ENCODE measurements at places on chromosomes 3 and 15.

DNA sequence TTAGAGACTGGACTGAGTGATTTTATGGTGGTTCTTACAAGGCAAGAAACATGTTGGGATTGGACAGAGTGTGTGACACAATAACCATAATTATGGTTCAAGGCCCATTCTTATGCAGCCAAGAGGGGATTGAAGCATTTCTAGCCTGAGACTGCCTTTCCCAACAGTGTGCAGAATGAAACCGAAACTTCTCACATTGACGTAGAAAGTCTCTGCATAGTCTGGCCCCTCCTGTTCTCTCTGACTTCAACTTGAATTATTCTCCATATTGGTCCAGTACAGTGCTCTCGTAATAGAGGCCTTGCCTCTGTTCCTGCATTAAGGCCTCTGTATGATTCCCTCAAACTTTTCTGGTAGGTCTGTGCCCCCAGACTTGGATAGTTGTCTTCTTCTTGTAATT lies 138.3 kb downstream of the DIPK2A start:
- DNase-seq: no peak

GRCh38 chr3:73601481-73601880 lies 23.3 kb downstream of the PDZRN3 start:
- no peak for DNase-seq

DNA sequence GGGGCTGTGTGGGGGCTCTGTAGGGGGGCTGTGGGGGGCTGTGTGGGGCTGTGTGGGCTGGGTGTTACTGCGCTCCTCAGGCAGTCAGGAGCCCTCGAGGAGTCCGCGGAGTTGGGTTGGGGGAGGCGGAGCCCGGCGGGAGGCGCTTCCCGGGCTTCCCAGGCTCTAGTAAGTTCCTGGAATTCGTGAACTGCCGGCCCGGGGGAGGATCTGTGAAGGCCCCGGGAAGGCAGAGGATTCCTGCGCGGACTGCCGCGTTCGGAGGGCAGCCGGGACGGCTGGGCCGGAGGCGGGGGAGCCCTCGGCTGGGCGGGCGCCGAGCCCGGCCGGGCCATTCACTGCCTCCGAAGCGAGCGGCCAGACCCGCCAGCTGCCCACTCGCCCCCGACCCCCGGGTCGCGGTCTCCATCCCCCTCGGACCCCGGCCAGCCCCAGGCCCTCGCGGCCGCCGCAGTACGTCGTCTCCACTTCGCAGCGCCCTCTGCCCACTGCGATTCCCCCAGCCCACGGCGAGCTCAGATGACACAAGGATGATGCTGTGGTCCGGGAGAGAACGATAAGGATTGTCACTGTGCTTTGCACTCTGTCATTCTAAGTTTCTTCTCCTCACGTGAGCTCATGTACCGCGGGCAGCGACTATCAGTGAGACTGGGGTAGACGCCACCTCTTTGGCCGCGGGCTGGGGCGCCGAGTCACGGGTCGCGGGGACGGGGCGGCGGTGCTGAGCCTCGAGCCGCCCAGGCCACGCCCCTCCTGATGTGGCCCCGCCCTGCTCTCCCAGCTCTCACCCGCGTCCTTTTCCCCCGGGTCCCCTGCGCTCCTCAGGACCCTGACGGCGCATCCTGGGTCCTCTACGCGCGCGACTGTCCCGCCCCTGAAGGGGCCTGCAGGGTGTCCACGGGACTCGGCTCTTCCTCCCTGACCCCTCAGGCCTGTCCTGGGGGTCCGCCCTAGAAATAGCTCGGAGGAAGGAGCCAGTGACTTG lies 65.3 kb downstream of the KLF13 start:
- DNase-seq: no peak

- DNase-seq: no peak
Measured at GRCh38 chr3:58588030-58588614, 10.9 kb upstream of the FAM107A start.

GRCh38 chr15:90402223-90402622 lies 14.2 kb downstream of the IQGAP1 start:
- no peak for DNase-seq

DNA sequence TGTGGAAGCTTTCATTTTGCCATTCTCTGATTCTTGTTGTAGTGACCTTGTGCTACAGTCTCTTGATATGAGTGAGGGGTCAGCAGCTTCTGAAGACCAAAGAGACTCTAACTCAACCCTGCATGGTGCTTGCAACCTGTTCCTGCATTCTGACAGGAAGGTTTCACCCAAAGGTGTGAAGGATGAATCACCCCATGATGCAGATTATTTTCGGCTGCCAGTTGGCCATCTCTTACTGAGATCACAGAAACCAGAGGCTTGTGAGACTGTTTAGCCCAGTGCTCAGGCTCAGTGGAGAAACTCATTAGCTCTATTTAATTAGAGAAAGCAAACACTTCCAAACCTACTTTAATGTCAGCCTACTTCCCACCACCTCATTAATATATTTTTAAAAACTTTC lies 29.2 kb upstream of the TPRG1 start:
- DNase-seq: no peak

DNA sequence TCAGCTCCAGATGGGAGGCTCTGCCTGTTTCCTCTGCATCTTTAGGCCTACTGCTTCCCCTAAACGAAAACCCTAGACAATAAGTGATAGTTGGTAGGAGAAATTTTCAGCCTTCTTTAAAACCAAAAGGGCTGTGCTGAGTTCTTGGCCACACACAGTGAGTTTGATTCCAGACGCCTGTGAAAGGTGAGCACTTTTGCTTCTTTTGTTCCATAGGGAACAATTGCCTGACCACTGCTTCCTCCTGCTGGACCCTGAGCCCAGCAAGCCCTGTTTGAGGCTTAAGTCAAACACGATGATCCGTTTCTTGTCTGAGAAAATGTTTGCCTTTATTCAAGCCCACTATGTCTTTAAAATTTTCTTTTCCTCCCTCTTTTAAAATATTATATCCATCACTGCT lies 493.9 kb downstream of the ZIC1 start:
- DNase-seq: no peak

DNA sequence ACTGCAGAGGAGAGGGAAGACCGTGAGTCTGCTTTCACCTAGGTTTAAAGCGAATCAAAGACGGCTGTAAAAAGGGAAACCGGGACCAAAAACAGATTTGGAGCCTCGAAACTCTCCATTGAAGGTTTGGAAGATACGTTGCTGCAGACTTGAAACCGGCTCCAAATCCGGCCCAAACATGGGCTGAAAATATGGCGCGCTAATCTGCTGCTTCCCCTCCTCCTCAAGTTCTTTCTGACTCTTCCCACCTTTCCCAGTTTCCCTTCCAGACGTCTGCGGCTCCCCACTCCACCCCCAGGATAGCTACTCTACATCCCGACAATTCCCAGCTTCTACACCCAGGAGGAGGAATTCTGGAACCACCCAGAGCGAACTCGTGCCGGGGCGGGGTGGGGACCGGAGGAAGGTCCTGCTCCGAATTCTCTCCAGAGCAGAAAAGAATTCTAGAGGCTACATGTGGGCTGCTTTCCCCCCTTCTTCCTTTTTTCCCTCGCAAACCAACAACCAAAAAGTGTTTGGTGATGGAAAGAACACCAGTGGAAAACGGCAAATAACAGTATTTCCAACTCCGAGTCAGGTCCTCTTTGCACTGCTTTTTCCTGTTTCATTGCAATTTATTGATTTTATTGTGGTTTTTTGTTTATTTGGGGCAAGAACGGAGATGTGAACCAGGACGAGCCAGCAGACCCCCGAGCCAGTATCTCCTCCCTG lies 8.5 kb downstream of the EOMES start:
- no peak for DNase-seq

DNA sequence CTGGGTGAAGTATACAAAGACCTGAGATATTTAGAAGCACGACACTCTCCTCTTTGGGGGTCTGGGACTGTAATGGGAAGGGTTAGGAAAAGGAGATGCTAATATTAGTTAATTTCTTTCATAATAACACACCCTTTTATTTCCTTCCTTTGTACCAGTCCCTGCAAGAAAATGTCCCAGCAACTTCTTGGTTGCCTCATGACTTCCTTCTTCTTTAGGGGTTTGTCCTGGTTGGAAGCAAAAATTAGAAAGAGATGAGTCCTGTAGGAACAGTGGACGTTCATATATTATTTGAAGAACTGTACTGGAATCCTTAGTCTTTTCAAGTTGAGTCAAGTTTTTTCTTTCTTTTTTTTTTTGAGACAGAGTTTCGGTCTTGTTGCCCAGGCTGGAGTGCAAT lies 227.8 kb upstream of the TBL1XR1 start:
- no peak for DNase-seq

DNA sequence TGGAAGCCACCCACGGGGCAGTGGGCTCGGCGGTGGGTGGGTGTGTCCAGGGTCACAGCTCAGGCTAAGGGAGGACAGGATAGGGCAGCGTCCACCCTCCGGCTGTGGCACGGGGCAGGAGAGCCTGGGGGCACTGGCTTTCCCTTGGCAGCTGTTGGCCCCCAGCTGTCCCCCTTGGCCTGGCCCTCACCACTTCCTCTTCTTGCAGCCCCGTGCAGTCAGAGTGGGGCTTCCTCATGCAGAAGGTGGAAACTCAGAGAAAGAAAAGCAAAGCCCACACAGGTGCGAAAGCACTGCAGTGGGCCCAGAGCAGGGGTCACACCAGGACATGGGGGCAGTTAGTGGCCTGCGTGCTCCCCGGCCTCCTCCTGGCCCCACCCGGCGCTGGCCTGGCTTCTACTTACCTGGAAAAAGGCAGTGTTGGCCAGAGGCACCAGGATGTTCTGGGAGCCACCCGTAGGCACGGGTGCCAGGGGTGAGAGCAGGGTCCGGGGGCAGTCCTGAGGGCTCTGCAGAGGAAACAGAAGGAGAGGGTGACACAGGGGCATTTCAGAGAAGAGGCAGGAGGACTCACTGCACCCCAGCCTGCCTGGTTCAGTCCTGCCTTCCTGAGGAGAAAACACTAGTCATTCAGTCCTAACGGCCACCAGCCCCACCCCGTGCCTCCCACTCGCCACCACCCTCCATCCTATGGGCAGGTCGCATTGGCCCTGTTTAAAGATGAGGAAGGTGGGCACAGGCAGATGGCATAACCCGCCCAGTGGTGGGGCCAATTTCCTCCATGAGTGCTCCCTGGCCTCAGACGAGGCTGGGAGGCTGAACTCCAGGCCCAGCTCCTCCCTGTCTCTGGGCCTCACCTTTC lies 28.3 kb downstream of the PLXND1 start:
- peak; percentile 22 for DNase-seq

GRCh38 chr3:128610451-128611070 lies 40.1 kb downstream of the RPN1 start:
- no peak for DNase-seq

DNA sequence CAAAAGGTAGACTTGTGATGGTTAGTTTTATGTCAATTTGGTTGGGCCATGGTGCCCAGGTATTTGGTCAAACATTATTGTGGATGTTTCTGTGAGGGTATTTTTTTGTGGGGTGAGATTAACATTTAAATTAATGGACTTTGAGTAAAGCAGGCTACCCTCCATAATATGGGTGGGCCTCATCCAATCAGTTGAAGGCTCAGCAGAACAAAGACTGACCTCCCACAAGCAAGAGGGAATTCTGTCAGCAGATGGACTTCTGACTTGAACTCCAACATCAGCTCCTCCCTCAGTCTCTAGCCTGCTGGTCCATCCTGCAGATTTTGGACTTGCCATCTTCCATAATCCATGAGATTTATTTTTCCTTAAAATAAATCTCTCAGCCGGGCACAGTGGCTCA lies 55.6 kb upstream of the BNC1 start:
- DNase-seq: no peak

DNA sequence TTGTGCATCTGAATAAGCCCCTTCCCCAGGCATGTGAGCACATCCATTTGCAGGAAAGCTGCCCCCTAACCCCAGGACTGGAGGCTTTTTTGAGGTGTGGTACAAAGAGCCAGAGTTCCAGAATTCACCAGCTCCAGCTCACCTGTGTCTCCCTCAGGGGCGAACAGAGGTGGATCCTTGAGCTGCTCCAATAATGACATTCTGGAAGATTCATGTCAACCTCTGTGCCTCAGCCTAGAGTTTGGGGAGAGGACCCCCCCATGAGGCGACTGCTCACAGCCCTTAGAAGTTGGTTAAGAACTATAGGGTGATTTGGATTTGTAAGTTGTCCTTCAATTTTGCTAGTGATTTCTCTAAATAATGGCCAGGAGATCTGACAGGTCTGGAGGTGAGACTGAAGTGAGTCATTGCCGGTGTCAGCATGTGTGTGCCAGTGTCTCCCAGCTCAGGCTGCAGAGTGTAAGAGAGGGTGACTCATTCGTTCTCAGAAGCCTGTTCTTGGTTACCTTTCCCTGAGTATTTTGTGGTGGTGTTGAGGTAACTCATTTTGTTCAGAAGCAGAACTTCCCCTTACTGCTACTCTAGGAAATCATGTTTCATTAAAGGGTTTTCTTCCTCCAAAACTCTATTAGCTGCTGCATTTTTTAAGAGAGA lies 136.9 kb upstream of the TOPAZ1 start:
- no peak for DNase-seq

DNA sequence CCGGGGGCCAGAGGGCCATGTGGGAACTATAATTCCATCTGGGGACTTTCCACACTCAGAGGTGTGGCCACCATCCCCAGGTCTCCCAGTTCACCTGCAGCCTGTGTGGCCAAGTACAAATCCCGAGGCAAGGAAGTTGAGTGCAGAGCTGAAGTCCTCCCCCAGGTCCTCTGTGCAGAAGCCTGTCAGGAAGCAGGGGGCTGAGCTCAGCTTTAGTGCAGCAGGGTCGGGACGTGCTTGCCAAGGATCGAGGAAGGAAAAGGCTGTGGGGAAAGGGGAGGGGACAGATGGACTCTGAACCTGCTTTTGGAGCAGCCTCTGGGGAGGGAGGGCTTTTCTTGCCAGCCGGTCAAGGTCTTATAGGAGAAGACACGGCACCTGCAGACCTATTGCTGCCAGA lies 67.7 kb downstream of the CHRNA7 start:
- DNase-seq: no peak

DNA sequence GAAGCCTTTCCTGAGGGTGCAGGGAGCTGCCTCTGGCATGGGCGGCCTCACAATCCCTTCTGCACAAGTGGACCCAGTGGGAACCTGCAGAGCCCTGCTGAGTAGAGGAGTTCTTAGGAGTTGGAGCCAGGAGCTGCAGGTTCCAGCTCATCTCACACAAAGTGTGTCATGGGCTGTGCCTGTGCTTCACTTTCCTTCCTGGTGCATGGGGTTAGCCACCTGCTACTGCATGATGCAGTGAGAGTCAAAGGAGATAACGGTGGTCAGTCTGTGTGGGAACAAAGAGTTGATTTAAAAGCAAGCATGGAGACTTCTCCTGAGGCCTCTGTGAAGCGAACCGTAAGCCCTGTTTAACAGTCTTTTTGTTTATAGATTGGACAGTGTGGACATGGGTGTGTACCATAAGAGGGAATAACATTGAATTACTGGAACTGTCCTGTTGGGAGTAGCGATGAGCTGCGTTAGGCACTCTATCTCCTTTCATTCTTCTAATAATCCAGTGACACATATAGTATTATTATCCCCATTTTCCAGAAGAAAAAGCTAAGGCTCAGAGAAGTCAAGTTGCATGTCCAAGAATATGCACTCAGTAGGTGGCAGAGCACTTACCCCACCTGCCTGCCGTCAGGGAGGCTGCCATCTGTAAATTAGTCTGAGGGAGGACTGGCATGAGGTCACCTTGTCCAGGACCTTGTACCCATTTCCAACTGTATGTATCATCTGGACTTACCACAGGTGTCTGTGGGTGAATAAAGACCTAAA lies 68.7 kb upstream of the PRR23C start:
- no peak for DNase-seq

GRCh38 chr3:191136347-191136746 lies 62.7 kb upstream of the OSTN start:
- DNase-seq: no peak

GRCh38 chr15:40543631-40544294 lies 21.1 kb downstream of the CCDC32 start:
- no peak for DNase-seq

GRCh38 chr3:72276806-72277205 lies 491.9 kb upstream of the PROK2 start:
- DNase-seq: no peak

GRCh38 chr3:104168386-104168785 lies 1198.3 kb upstream of the ALCAM start:
- no peak for DNase-seq

GRCh38 chr15:80614711-80615360 lies 80.3 kb upstream of the ABHD17C start:
- DNase-seq: no peak

Measured in amygdala (tissue), 56 donors.